ENCODE measurements at places on chromosomes 7 and 10. TPM values are rescaled to one million over a fixed set of nuclear protein-coding genes. Genes with fewer than 3 reads are reported as not detected.
A peak's percentile ranks its signal among the peaks of the same experiment; 100 is the strongest.

Gene POLR1F
- 9.3 TPM for total RNA-seq

- DNase-seq, result no peak
These were observed 258.0 kb downstream of the GFRA1 start for GRCh38 chr10:116014871-116015582.

- DNase-seq, result no peak
These were observed 673.0 kb upstream of the AUTS2 start for GRCh38 chr7:68925241-68925640.

DNA sequence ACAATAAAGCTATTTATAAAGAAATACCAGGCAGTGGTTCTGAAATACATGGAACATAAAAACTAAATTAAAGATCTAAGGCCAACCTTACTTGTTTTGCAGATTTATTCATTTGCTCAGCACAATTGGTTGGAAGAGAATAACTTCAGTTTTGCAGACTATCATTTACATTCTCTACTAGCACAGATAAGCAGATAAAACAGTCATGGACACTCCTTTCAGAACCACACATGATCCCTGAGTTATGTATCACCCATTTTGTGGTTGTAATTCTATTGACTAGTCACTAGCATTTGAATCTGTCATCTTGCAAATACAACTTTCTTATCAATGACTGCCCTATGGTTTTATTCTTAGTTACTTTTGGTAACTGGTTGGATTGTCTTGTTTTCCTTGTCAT, 45.1 kb downstream of the PRKAR2B start:
- DNase-seq, result no peak

DNA sequence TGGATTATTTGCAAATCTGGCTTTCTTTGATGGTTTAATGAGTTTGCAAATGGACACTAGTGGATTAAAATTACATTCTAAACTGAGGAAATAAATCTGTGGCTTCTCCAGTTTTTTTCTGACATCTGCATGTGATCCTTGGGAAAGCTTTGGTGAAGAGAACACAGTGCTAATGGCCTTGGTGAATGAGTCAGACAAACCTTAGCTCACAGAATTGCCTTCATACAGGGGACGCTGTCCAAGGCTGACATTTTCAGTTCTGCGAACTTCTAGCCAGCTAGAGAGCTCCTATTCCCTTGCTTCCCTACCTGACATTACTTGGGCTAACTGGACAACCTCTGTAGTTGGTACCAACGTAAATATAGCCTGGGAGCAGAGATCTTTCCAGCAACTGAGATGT, 21.2 kb downstream of the BMPER start:
- DNase-seq, result no peak

Gene MET
- 1.6 TPM for total RNA-seq

- no peak for DNase-seq
These were observed 262.2 kb downstream of the WDR11 start for GRCh38 chr10:121113385-121113696.

Gene ADCY1
- 93.5 TPM for total RNA-seq

- no peak for DNase-seq
These were observed 11.0 kb downstream of the TLL2 start for GRCh38 chr10:96502561-96503282.

DNA sequence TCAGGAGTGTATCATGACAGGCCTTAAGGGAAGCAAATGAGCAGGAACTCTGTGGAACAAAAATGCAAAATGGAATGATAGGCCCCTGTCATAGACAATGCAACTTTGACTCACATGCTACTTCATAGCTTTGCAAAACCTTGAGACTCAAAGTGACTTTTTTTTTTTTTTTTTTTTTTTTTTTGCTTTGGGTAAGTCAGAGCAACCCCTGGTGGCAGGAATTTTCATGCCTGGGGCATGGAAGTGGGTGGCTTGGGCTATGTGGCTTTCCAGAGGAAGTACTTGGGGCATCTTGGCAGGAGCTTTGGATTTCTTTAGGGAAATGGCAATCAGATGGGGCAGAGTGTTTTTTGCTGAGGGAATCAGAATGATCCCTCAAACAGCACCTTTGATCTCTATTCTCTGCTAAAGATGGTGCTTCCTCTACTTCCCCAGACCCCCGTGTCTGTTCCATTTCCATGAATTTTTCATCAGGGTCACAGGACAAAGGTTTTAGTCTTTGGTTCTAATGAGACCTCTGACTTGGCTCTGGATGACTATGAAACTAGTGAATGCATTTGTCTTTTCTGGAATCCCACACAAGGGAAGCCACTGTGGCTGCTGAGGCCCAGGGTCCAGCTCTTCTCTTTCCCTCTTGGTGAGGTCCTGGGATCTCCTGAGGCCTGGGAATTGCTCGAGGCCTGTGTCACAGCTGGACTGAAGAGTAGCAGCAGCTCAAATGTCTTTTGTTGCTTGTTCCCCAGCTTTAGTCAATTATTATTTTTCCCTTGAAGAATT, 62.8 kb downstream of the TACC2 start:
- no peak for DNase-seq

- no peak for DNase-seq
These were observed 381.7 kb downstream of the DNAJB6 start for GRCh38 chr7:157718303-157719007.

GRCh38 chr10:94353336-94353735, 9.4 kb downstream of the NOC3L start:
- no peak for DNase-seq

Gene AGR3
- not detected for total RNA-seq

DNA sequence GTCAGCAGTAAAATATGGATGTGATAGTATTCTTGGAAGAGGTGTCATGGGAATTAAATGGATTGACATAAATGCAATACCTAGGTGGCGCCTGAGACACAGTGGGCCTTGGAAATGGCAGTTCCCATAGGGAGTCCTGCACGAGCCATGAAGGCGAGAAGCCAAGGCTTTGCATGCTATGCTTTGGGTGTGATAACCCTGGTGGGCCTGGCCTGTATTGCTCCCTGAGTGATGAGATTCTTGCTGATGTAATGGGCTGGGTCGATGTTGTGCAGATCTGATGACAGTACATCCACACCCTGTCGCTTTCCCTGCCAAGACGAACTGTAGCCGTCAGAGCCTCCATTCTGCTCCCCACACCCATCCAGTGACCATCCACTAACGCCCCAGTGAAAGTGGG, 46.4 kb downstream of the CREB5 start:
- no peak for DNase-seq

DNA sequence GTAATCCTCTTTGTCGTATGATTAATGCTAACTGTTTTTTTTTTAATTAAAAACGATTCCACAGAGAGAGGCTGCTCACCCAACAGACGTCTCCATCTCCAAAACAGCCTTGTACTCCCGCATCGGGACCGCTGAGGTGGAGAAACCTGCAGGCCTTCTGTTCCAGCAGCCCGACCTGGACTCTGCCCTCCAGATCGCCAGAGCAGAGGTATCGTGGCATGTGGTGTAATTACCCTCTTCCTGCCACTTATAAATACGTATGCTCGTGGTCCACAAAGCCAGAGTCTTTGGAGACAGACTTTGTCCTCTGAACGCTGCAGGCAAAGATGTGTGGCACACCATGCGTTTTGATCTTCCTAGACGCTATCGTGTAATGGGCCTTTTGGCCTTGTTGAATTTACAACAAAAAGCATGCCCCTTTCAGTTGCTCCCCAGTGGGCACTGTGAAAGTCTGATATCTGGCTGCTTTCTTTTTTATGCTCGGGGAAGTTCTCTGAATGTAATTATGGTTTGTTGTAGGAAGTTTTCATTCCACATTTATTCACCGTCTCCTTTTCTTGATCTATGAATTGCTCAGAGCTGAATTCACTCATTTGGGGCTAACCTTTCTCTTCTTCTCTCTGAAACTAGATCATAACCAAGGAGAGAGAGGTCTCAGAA, 33.6 kb upstream of the BTBD16 start:
- DNase-seq, result no peak

Gene SFRP5
- 1.5 TPM for total RNA-seq

GRCh38 chr7:818031-818699, 14.1 kb upstream of the SUN1 start:
- DNase-seq, result no peak

DNA sequence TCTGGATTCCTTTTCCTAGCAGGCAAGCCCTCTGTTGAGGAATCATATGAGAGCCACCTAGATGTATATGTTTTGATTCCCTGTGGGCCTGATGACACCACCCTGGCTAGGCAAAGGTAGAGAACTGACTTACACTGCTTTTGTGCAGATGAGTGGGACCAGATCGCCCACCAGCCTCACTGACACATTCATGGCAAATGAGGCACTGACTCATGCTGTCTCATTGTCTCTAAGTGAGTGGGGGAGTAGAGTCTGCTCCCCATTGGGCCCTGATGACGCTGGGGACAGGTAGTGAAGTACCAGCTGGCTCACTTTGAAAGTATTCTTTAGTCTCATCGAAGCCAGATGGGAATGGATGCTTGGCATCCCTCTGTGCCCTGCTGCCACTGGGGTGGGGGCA, 326.3 kb downstream of the ABCA13 start:
- DNase-seq, result no peak

Gene NAT16
- total RNA-seq, result 2.1 TPM

DNA sequence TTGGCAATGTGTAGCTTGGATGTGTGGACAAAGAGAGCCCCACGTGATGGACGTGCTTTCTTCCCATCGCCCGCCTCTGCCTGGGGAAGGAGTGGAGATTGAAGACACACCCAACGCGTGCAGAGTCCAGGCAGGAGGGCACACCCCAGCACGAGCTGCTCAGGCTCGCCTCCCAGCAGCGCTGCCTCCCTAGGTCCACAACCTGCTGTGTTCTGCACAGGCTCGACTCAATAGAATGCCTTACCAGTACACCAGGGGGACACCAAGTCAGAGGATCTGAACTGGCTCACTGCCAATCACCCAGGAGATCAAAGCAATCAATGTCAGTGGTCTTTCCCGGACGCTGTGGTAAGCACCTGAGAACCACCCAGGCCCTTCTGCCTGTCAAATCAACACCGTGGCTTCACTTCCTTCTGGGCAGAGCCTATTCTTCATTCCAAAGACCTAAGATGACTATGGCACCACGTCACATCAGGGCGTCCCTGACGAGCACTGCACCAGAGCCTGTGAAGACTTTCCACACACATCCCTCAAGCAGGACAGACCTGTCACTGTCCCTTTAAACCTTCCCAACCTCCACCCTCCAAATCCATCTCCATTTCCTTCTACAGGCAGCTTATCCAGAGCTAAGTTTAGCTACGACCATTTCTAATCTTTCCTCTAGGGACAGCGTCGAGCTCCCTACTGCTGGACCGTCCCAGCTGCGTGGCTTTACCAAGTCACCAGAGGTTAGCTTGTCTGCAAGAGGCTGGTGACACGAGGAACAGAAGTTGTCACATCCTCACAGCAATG, 72.3 kb downstream of the AMZ1 start:
- DNase-seq, result no peak

DNA sequence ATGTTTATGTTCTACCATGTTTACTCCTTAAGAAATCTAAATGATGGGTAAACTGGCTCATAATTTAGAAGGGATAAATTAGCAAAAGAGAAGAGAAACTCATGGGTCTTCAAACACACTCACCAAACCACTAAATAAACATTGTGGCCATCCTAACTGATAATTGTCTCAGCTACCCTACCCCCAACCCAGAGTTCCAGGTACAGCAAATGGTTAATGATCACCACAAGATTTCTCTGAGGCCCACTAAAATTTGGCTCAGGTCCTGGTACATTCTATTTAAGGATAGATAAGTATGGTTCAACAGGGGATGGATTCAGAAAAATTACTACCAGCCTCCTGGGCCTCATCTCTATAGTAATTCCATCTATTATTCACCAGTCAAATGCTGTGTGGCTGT, 21.4 kb downstream of the SLC25A13 start:
- DNase-seq, result no peak

Gene H2AZ2
- 190 TPM for total RNA-seq

- DNase-seq, result no peak
These were observed 21.3 kb upstream of the HSPB1 start for GRCh38 chr7:76281006-76281705.

DNA sequence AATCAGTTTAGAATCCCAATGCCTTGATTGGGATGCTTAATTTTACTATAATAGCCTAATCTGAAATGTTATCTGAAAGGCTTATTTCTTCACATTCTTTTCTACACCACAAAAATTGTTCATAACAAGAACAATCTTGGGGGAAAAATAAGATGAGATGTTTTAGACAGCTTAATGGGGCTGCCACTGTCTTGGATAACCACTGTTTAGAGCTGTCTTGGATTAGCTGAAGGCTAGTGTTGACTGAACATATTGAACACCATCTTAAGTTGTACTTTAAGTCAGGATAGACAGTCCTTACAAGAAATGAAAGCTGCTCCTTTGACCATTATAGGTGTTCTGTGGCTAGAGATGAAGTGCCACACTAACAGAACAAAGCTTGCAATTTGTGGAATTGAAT, 501.3 kb downstream of the GFRA1 start:
- DNase-seq, result no peak

- DNase-seq, result no peak
These were observed 23.0 kb downstream of the HDAC9 start for GRCh38 chr7:18518555-18518954.

- DNase-seq, result no peak
These were observed 286.2 kb downstream of the RPS24 start for GRCh38 chr10:78319841-78320240.

GRCh38 chr10:88110822-88111221, 247.4 kb downstream of the PTEN start:
- DNase-seq, result no peak

Gene ING3
- total RNA-seq, result 31.8 TPM

Gene IGF2BP3
- 52.7 TPM for total RNA-seq

Gene FZD8
- total RNA-seq, result 5.9 TPM

Gene PPP1R9A
- 62.0 TPM for total RNA-seq

GRCh38 chr10:123009105-123009820, 457 bp downstream of the ACADSB start:
- peak; percentile 42 for DNase-seq

GRCh38 chr10:24272374-24272773, 63.4 kb downstream of the KIAA1217 start:
- no peak for DNase-seq

- DNase-seq, result no peak
These were observed 344.3 kb downstream of the AUTS2 start for GRCh38 chr7:69942573-69942972.

DNA sequence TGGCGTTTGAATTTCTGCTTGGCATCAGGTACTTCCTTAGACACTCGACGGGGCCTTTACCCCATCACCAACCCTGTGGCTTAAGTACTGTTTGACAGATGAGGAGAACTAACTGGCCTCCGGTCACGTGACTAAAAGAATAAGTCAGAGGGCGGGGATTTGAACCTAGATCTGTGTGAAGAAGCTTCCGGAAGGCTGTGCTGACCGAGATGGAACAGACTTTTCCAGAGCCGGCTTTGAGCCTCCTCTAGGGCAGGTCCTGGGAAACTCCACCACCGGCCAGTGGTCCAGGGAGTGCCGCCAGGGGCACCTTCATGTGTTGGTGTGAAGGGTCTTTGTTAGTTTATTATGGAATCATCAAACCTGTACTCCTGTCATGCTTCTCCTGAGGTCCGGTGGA, 26.9 kb downstream of the CAMK1D start:
- no peak for DNase-seq

Measured in cerebellum (tissue), 4 donors.